Stimulated activated naive CD8-positive, alpha-beta T cell treated with anti-CD3 and anti-CD28 coated beads, Interleukin-15, Interleukin-2, amounts not matched to agents 100 U/mL and 50 U/mL, for 24 hours (primary cell): ENCODE measurements at places on chromosomes 3 and 15.

- no peak for DNase-seq
These were observed 942.1 kb downstream of the AGBL1 start for GRCh38 chr15:87021751-87022150.

DNA sequence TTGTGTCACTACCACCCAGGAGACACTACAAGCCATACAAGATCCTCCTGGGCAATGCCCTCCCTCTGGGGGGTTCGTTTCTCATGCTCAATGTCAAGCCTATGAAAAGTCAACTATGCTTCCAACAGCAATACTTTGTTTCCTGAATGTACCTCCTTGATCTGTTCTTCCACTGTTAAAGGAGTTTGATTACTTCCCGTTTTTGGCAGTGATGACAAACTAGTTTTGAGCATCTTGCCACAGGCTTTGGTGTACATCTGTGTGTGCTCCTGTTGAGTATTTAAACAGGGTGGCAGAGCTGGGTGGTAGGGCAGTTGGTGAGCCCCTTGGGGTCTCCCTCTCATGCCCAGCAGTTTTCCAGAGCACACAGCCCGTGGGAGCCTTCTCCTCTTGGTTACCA, 81.4 kb downstream of the IL12A start:
- DNase-seq: no peak

GRCh38 chr15:28923726-28924280, 38.0 kb downstream of the APBA2 start:
- DNase-seq: no peak

- DNase-seq: no peak
These were observed 284.2 kb upstream of the TPM1 start for GRCh38 chr15:62758126-62758951.

DNA sequence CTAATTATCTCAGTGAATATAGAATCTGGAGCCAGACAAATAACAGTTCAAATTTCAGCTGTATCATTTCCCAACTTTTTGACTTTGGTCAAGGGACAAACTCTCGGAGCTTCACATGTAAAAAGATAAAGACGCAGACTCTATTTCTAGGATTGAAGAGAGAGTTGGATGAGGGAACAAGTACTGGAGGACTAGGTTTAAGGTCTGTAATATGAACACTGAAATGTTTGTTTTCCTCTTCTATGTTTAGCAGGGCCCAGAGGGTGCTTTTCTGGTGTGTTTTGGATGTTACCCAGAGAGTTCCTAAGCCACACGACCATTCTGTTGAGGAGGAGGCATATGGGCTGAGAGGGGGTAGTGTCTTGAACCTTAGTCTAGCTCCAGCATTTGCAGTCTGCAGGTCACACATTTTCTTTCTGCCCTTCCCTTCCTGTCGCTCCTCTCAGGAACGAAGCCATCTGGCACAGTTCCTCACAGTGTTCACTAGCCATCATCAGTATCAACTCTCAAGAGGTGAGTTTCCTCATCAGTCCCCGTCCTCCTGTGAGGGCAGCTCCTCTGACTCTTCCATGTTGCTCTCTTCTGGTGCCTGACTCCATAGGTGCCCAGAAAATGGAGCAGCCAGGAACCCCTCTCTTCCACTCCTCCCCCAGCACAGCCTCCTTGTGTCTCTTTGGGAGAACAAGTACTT, 250.1 kb downstream of the SQOR start:
- DNase-seq: no peak

- no peak for DNase-seq
These were observed 533.5 kb downstream of the IGSF11 start for GRCh38 chr3:118501152-118501551.

GRCh38 chr3:50412231-50412754, 53.0 kb upstream of the TMEM115 start:
- DNase-seq: no peak
